ENCODE measurements at places on chromosomes 6 and 20. TPM values are rescaled to one million over a fixed set of nuclear protein-coding genes. Genes with fewer than 3 reads are reported as not detected.

GRCh38 chr20:23078351-23079015 lies 7.6 kb downstream of the CD93 start:
- no peak overlapping the region for H3K27ac ChIP-seq
- peaks cover 5% of the 10 kb centered on the region for H3K27me3 ChIP-seq
- H3K4me3 ChIP-seq, result no peak overlapping the region
- H3K4me1 ChIP-seq, result peaks cover 6% of the 10 kb centered on the region
- no peak for DNase-seq

GRCh38 chr20:8457978-8458377 lies 325.9 kb downstream of the PLCB1 start:
- H3K27ac ChIP-seq, result no peak overlapping the region
- H3K4me3 ChIP-seq, result no peak overlapping the region
- DNase-seq, result no peak

DNA sequence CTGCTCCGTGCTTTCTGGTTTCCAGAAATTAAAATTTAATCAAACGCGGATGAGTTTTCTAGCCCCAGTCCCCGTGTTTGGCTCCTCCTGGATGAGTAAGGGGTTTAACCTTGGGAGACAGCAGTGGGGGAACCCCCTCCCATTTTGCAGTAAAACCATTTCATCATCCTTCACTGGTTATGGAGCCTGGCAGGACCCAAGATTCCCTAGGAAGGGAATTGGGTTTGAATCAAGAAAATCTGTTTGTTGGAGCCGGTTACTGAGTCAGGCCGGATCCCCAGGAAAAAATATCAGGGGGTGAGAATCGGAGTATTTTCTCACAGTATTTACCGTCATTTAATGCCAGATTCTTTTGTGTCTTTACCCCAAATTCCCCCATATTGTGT lies 754 bp downstream of the YWHAB start:
- no peak for DNase-seq
- no peaks in the 10 kb centered on the region for H3K36me3 ChIP-seq
- no peaks in the 10 kb centered on the region for H3K27me3 ChIP-seq
- peak overlapping the region; percentile 96 for H3K27ac ChIP-seq
- peak overlapping the region; percentile 97 for H3K4me3 ChIP-seq
- peaks cover 46% of the 10 kb centered on the region for H3K4me1 ChIP-seq

GRCh38 chr6:125932451-125932795 lies 24.1 kb upstream of the HINT3 start:
- no peak for DNase-seq
- peaks cover 3% of the 10 kb centered on the region for H3K4me1 ChIP-seq
- H3K27ac ChIP-seq, result peak overlapping the region; percentile 3
- H3K27me3 ChIP-seq, result no peaks in the 10 kb centered on the region
- no peak overlapping the region for H3K4me3 ChIP-seq

GRCh38 chr20:38892091-38892981 lies 33.9 kb upstream of the FAM83D start:
- peak overlapping the region; percentile 95 for H3K27ac ChIP-seq
- no peaks in the 10 kb centered on the region for H3K27me3 ChIP-seq
- H3K36me3 ChIP-seq, result peaks cover 11% of the 10 kb centered on the region
- peaks cover 37% of the 10 kb centered on the region for H3K4me1 ChIP-seq
- no peak for DNase-seq

DNA sequence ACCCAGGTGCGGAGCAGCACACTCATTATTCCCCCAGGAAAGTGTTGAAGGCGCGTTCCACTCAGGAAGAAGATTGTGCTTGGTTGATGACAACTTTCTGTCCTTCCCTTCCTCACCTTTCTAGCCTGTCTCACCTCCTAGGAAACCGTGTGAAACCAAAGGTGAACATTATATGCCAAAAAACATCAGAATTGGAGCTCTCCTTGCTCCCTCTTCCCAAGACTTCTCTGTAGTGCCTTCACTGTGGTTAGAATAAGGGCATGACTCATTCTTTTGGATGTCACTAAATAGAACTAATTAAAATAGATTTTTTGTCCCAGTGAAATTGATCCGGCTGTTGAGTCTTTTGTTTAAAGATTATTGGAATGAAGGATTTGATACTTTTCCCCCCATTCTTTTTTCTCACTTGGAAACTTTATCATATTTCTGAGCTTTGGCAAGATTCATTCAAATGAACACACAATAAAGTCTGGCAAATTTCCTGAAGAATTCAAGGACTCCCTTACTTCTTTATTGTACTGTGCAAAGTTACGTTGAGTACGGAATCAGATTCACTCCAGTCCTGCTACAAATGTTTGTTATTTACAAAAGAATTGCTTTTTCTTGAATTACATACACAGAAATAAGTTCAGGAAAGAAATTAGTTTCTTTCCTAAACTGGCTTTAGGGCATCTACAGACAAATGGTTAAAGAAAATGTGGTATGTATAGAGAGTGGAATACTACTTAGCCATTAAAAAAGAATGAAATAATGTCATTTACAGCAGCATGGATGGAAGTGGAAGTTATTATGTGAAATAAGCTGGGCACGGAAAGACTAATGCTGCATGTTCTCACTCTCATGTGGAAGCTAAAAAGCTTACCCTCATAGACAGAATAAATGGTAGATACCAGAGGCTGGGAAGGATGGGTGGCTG lies 142.8 kb upstream of the AKAP12 start:
- no peak for DNase-seq
- H3K27ac ChIP-seq, result no peak overlapping the region
- no peaks in the 10 kb centered on the region for H3K4me1 ChIP-seq
- H3K27me3 ChIP-seq, result no peaks in the 10 kb centered on the region

GRCh38 chr20:13317439-13317838 lies 96.4 kb downstream of the ISM1 start:
- H3K4me1 ChIP-seq, result peaks cover 3% of the 10 kb centered on the region
- no peak overlapping the region for H3K27ac ChIP-seq
- peaks cover 5% of the 10 kb centered on the region for H3K27me3 ChIP-seq
- DNase-seq, result no peak
- H3K36me3 ChIP-seq, result peaks cover 2% of the 10 kb centered on the region
- H3K4me3 ChIP-seq, result no peak overlapping the region

DNA sequence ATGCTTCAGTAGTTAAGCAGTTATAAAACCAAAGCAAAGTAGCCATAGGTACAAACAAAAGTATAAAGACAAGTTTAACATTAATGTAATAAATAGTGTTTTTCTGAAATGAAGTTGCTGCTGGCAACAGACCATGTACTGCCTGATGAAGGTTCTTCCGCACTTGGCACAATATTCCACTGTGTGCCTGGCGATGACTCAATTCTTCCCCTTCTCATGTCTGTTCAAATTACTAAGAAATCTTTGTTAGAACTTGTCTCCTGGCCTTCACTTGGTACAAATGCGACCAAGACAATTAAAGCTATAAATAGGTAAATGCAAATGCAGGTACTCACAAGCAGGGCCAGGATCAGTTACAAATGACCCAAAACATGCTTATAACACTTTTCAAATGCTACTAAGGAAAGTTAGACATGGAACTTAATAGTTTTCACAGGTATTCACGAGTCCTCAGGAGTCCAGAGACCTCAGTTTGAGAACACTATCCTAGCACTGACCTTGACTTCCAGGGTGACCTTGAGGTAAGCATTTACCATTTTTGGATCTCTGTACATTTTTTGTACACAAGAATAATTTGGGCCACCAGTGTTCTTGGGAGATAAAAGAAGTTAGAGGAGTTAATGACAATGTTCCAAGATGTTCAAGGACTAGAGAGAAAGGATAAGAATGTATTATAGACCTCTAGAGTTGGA lies 8.1 kb upstream of the DDR1 start:
- H3K27ac ChIP-seq, result no peak overlapping the region
- no peaks in the 10 kb centered on the region for H3K36me3 ChIP-seq
- H3K4me3 ChIP-seq, result peak overlapping the region; percentile 25
- H3K27me3 ChIP-seq, result no peaks in the 10 kb centered on the region
- DNase-seq, result no peak

DNA sequence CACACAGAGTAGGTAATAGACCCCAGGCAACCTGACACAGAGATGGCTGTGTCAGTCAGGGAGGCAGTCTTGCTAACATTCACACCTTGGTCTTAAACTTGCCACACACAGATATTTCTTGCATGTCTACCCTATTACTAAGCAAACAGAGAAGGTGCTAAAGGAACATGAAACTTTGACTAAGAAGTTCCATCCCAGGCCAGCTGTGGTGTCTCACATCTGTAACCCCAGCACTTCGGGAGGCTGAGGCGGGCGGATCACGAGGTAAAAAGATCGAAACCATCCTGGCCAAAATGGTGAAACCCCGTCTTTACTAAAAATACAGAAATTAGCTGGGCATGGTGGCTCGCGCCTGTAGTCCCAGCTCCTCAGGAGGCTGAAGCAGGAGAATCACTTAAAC lies 222.4 kb upstream of the JARID2 start:
- DNase-seq, result no peak
- no peaks in the 10 kb centered on the region for H3K36me3 ChIP-seq
- H3K27ac ChIP-seq, result no peak overlapping the region
- peaks cover 21% of the 10 kb centered on the region for H3K27me3 ChIP-seq
- peaks cover 14% of the 10 kb centered on the region for H3K4me1 ChIP-seq

DNA sequence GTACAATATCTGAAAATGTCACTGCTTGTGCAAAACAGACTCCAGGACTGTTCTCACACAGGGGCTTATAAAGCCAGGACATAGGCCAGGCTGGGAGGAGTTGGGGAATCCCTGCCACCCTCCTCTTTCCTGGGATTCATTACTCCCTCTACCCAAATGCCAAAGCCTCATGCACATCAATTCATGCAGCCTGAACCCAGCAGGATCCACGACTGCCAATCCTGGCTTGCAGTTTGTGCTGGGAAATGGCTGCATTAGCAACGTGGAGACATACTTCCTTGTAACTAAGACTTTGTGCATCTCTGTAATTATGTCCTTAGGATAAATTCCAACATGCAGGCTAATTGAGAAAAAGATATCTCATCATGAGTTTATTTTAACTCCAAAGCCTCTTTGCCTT lies 143.8 kb downstream of the SYCP2 start:
- H3K27ac ChIP-seq, result no peak overlapping the region
- no peaks in the 10 kb centered on the region for H3K4me1 ChIP-seq
- no peak for DNase-seq
- H3K4me3 ChIP-seq, result no peak overlapping the region

- DNase-seq, result no peak
- H3K4me3 ChIP-seq, result no peak overlapping the region
- peaks cover 45% of the 10 kb centered on the region for H3K27me3 ChIP-seq
- peaks cover 3% of the 10 kb centered on the region for H3K36me3 ChIP-seq
Observed at GRCh38 chr6:167208819-167209576, 51.2 kb upstream of the GPR31 start.

GRCh38 chr20:38095017-38095686 lies 61.6 kb downstream of the RPRD1B start:
- no peaks in the 10 kb centered on the region for H3K36me3 ChIP-seq
- peak overlapping the region; percentile 88 for H3K27ac ChIP-seq
- peaks cover 17% of the 10 kb centered on the region for H3K4me1 ChIP-seq
- no peaks in the 10 kb centered on the region for H3K27me3 ChIP-seq

- peaks cover 5% of the 10 kb centered on the region for H3K4me1 ChIP-seq
- no peaks in the 10 kb centered on the region for H3K27me3 ChIP-seq
- no peak for DNase-seq
- no peak overlapping the region for H3K27ac ChIP-seq
Observed at GRCh38 chr6:42509256-42509655, 54.6 kb upstream of the UBR2 start.

DNA sequence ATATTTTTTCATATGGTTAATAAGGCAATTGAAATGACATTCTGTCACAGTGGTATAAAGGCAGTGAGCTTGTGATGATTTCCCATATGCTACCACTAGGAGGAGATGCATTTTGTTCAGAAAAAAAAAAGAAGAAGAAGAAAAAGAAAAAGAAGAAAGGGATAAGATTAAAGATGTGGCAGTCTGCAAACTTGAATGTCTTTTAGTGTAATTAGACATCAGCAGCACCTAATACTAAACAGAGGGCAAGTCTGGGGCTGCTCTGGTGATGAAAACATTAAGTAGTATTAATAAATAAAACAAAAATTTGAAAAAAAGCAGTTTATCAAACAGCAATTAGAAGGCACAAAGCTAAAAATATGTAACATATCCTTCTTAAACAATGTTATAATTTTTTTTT lies 95.4 kb upstream of the DEFB112 start:
- H3K36me3 ChIP-seq, result no peaks in the 10 kb centered on the region
- H3K4me3 ChIP-seq, result no peak overlapping the region
- no peak overlapping the region for H3K27ac ChIP-seq
- no peaks in the 10 kb centered on the region for H3K27me3 ChIP-seq
- no peaks in the 10 kb centered on the region for H3K4me1 ChIP-seq
- no peak for DNase-seq

DNA sequence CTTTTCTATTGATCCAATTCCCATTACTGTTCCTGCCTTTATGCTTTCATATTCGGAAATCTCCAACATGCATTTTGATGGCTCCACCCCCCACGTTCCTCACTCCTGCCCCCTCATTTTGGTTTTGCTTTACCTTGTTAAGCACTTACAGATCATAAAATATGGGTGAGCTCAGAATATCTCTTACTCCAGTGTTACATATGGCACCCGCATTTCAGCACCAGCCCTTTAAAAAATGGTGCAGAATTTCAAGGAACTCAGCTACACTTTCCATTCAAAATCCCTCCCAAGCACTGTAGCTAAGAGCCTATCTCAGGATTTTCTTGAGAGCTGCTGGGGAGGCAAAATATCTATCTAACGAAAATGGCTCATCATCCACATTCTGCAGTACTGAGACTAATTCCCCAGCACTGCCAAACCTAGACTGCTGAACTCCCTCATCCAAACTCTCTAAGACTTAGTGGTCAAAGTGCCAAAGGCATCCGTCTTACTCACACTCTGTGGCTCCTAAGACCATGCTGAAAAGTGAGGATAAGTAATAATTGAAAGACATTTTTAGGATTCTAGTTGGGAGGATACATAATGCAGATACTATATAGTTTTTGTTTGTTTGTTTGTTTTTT lies 7.8 kb downstream of the SGK1 start:
- DNase-seq, result no peak
- H3K27ac ChIP-seq, result no peak overlapping the region
- no peaks in the 10 kb centered on the region for H3K36me3 ChIP-seq
- H3K4me3 ChIP-seq, result no peak overlapping the region
- no peaks in the 10 kb centered on the region for H3K27me3 ChIP-seq
- peaks cover 7% of the 10 kb centered on the region for H3K4me1 ChIP-seq

GRCh38 chr6:37171201-37171969 lies 1.4 kb downstream of the PIM1 start:
- DNase-seq, result peak; percentile 24
- H3K27ac ChIP-seq, result peak overlapping the region; percentile 99
- no peaks in the 10 kb centered on the region for H3K27me3 ChIP-seq
- peaks cover 54% of the 10 kb centered on the region for H3K4me1 ChIP-seq
- H3K36me3 ChIP-seq, result peaks cover 21% of the 10 kb centered on the region

Gene CALHM4
- not detected for total RNA-seq

Gene KATNA1
- 15.2 TPM for total RNA-seq

Gene SLPI
- total RNA-seq, result not detected

Gene BTN1A1
- 0.10 TPM for total RNA-seq

Gene PTGIS
- total RNA-seq, result not detected

Gene MYT1
- not detected for total RNA-seq

Gene RAET1G
- total RNA-seq, result not detected

Gene MOCS1
- 0.52 TPM for total RNA-seq

Gene ENPP5
- total RNA-seq, result 0.52 TPM

Gene YIPF3
- total RNA-seq, result 50.5 TPM

All from T-helper 17 cell (primary cell).